ENCODE measurements at places on chromosomes 11 and 22.

GRCh38 chr11:85776951-85777602 is 33.9 kb downstream of the SYTL2 start:
- DNase-seq = no peak

GRCh38 chr11:122202951-122203456 is 87.0 kb upstream of the BLID start:
- peak; percentile 34 for DNase-seq

GRCh38 chr11:66363805-66364535 is 7.6 kb downstream of the SLC29A2 start:
- peak; percentile 76 for DNase-seq

GRCh38 chr11:77191823-77192495 is 63.9 kb downstream of the MYO7A start:
- peak; percentile 64 for DNase-seq

DNA sequence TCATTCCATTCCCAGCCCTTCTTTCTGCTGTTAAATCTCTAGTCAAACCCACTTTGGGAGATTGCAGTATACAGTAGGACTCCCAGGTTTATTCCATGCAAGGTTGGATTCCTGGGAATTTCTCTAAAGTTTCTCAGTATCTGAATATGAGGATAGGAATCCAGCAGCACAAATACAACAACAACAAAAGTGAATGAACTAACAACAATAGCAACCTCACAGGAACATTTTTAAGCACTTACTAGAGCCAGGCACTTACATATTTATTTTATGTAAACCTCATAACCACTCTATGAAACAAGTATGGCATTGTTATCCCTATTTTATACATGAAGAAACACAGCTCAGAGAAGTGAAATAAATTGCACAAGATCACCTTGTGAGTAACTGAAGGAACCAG is 1.9 kb downstream of the MMP7 start:
- no peak for DNase-seq
